Heart right ventricle (tissue), 16 donors: ENCODE measurements at places on chromosomes 4 and X.

DNA sequence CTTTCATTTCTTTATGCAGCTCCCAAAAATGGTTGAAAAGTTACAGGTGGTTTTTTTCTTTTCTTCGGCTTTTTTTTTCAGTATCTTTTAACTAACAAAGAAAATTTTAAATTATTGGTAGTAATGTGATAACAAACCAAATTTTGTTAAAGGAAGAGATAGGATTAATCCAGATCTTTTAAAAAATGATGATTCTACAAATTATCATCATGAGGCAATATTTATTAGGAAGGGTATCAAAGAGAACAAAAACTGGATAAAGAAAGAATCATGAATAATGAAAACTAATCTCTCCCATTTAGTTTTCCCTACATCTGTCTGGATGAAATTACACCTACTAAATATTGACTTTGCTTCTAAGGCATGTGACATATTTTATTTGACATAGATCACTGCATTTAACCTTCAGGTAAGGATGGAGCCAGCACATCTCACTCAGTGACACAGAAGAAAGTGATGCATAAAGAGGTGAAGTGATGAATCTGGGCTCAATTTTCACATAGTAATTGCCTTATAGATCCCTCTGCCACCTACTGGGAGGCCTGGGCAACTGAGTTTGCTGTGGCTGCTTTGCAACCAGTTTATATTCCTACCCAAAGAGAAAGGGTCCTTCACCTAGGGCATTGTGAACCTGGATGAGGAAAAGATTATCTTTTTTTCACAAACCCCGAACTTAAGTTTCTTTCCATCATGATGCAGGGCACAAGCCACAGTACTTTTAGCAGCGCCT is 155.6 kb downstream of the HNRNPD start:
- no peak for DNase-seq

DNA sequence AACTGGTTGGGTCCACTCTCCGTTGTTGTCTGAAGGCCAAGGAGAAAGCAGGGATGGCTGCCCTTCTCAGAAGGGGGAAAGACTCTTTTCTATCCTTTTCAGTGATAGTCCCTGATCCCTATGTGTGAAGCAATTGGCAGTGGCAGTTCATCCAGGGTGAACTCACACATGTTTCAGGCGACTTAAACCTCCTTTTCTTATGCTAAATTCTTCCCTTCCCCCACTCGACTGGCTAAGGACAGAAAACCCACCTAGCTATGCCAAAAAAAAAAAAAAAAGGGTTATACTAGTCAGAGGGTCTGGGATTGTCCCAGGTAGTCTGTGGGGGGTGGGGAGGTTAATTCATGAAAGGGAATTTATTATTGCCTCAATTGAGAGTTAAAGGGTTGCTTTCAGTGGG is 12.2 kb upstream of the ZNF280C start:
- DNase-seq: no peak

GRCh38 chr4:14853176-14853943 is 148.9 kb upstream of the CPEB2 start:
- no peak for DNase-seq

- no peak for DNase-seq
These were observed 69.4 kb upstream of the MAGED1 start for GRCh38 chrX:51824061-51824460.

GRCh38 chr4:156568041-156568440 is 403.6 kb downstream of the PDGFC start:
- no peak for DNase-seq
